Esophagus squamous epithelium (tissue), 5 donors: ENCODE measurements at places on chromosomes 12 and 14.

GRCh38 chr14:29521526-29522137 lies 406.0 kb downstream of the PRKD1 start:
- DNase-seq = no peak

DNA sequence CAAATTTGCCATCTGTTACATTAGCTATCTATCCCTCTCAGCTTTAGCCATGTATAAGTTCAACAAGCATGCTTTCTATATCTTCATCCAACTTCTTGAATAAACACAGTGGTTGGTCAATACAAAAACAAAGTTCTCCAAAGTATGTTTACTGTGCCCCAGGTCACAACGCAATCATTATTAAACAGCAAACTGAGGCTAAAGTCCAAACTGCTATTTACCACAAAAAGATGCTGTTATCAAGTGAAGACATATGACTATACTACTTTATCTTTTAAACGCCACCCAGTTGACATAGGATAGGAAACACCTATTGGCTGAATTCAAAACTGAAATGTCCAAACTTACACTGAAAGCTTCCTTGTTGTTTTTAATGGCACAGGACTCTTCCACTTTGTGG lies 11.7 kb downstream of the ZCCHC8 start:
- no peak for DNase-seq

DNA sequence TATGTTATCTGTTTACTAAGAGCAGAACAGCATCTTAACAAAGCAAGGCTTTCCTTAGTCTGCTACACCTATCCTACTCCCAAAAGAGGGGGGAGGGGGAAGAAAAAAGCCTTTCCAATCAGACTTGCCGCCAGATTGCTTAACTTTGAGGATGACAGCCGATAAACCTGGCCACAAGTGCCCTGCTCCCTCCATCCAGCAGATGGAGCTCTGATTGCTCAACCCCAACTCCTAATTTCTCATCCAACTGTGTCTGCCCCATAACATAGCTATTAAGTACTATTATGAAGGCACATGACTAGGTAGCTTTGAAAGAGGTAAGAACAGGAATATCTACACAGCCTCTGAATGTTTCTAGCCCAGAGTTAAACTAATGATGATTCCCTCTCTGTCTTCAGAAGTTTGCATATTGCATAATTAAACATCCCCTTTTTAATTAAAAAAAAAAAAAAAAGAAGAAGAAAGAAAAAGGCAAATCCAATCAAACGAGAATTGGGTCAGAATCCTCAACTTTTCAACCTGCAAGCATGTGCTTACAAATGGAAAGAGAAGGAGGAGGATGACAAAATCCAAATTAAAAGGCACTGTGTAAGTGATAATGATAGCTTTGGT lies 247.4 kb downstream of the GALC start:
- DNase-seq = no peak

GRCh38 chr14:103385929-103386712 lies 906 bp downstream of the MARK3 start:
- DNase-seq = no peak

GRCh38 chr12:50090391-50090790 lies 5.2 kb downstream of the SMARCD1 start:
- no peak for DNase-seq

DNA sequence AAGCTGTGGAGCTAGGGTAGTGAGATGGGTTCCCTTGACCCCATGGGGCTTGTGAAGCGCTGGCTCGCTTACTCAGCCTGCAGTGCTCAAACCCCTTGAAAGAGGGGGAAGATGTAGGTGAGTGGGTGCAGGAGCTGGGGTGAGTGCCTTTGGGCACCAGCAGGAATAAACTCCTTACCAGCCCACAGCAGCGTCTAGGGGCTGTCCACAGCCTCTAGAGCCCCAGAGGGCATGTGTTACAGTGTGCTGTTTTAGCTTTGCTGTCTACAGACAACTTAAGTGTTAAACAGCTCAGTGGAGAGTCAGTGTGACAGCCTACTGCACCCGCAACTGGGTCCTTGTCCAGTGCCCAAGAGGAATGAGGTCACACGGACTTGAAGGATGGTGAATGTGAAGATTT lies 48.0 kb downstream of the TSPAN8 start:
- DNase-seq = no peak

DNA sequence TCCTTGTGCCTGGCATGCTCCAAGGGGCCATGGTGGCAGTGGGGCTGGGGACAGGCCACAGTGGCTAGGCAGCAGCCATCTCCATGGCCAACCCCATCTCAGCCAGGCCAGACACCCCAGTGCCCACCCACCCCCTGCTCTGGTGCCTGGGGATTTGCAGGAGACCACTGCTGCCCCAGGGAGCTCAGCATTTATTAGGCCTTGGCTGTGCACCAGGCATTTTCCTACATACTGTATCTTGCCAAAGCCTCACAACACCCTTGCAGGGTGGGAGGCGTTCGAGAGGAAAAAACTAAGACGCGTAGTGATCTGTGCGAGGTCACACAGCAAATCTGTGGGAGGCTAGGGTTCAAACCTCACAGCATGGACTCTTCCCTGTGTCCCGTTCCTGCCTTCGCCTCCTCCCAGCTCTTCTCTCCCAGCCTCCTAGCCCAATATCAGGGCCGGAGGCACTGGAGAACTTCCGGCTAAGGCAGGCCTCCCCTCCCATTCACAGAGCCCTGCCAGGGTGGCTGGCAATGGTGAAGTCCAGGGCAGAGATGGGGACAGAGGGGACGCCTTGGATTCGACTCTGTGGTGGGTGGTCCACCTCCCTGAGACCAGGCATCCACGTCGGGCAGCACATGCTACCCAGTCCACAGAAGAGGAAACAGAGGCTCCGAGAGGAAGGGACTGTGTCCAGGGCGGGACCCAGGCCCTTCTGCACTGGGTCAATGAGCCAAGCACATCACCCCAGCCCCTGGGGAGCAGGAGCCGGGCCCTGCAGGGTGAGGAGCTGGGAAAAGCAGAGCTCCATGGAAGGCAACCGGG lies 57.4 kb downstream of the FAM222A start:
- DNase-seq = no peak

DNA sequence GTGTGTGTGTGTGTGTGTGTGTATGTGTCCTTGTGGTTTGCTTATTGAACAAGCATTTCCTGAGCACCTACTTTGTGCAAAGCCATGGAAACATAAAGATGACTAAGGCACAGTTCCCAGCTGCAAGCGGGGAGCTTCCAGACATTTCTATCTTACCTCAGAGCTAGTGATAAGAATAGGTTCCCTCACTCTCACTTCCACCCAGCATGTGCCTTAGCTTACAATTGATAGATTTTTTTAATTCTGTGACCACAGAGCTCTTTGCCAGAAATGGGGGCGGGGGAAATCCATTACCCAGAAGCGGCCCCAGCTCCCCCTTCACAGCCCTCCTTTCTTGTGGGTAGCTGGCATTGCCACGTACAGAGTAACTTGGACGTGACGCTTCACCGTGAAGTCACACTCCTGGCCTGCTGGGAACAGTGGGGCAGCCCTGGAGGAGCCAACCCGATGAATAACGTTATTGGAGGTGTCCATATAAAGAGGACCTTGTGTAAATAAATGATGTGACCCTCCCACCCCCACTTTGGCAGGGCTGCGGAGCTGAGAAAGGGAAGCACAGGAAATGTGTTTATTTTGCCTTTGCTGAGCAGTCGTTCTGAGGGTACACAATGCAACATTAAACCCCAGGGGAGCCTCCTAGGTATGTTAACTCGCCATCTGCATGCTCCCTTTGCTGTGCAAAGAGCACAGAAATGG lies 238.9 kb downstream of the CHST11 start:
- no peak for DNase-seq

GRCh38 chr12:123681605-123682004 lies 10.7 kb downstream of the TCTN2 start:
- DNase-seq = no peak

DNA sequence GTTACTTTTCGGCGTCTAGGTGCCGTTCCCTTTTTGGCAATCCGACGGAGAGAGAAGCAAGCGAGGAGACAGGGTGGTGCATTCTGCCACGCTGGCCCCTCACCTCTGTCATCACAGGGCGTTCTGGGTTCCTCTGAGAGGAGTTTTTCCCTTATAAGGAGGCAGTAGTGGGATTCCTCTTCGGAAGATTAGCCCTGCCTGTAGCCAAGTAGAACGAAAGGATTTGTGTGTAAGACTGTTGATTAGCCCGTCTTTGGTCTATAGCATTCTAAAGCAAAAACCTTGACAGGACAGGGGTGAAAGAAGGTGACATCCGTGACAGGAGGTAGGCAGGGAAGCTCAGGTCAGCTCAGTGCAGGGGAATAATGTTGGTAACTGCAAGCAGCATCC lies 9.1 kb upstream of the NEMF start:
- DNase-seq = no peak

DNA sequence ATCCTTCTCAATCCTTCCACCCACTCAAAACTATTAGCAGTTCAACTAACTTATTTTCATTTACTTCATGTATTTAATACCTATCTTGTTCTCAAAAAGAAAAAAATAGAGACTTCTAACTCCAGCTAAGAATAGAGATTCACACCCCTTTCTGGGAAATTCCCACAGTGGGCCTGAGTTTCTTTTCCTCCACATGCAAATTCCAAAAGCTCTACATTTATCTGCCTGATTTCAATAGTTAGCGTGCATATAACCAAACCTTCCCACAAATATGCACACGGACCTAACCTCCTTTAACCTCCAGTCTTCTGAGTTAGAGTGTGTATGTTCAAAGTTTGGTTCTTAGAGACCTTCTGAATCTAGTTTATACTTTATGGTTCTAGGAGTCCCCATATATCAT lies 62.5 kb downstream of the GRIN2B start:
- DNase-seq = no peak

GRCh38 chr14:23183479-23183878 lies at the start of gene SLC7A8:
SLC7A8 (minus strand) TSS chr14:23183660; CDS start chr14:23182914, 746 bp downstream.
- DNase-seq = no peak

DNA sequence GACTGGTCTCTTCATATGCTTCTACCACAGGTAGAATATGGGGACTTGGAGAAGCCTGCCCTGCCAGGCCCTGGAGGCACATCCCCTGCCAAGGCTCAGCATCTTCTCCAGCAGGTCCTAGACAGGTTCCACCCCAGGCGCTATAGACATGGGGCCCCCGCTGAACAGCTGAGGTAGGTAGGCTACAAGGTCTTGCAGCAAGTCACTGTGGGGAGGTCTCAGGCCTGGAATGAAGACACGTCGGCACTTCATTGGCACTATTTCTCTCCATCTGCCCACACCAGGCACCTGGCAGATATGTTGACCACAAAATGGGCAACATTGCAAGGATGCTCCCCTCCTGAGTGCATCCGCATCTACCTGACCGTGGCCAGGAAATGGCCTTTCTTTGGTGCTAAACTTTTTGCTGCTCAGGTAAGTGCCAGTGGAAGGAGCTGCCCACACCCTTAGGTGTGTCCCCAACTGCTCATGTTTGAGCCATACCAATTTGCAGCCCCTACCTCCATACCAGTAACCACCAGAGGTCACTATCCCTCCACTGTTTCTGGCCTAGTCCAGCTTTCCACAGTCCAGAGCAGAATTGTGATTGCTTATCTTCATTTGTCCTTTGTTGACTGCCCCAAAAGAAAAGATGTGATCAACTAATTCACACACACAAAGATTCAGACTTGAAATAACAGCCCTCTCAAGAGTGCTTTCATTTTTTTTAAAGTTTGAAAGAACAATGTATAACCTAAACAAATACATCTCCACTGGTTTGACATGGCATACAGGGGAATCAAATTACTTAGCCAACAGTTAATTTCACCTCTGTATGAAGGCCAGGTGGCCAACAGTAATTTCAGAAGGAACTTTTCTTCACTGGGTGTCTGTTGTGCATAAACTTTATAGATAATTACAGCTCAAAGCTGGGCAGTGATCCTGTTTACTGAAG lies 16.1 kb downstream of the PIGH start:
- DNase-seq = no peak

DNA sequence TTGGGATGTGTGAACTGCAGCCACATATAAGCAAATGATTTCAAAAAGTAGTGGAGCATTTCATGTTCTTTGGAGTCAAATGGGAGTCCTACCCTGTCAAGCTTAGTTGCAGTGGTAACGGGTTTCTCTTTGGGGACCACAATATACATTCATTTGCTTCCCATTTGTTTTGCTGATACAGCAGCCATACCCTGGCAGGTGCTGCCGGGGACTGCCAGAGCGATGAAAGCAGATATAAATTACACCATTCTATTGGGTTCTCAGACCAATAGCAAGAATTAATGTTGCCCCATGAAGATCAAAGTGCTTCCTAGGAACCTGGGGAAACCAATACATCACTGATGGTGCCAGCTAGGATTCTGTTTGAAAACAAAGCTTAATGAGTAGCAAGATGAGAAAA lies 1621.5 kb upstream of the FLRT2 start:
- DNase-seq = no peak

GRCh38 chr14:79986251-79986650 lies 225.1 kb downstream of the DIO2 start:
- no peak for DNase-seq

GRCh38 chr14:53570411-53571387 lies 385.9 kb downstream of the BMP4 start:
- no peak for DNase-seq

GRCh38 chr12:108783446-108783845 lies 52.1 kb upstream of the CORO1C start:
- DNase-seq = no peak

- DNase-seq = no peak
Measured at GRCh38 chr14:100165376-100165775, 5.9 kb upstream of the DEGS2 start.

DNA sequence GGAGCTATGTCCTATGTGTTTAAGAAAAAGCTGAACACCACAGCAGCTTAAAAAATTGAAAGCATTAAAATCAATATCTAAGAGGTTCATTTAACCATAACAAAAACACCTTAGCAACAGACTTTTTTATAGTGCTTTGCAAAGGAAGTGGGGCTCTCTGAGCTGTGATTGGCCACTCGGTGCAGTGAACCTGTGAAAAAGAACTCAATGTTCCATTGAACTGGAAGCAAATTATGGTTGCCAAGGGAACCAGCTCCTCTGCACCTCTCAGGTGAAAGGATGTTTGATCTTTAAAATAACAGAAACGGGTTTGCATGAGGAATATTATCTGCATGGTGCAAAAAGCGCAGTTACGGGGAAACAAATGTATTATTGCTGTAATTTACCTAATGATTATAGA lies 149.4 kb downstream of the SNAPC1 start:
- DNase-seq = no peak

- DNase-seq = no peak
Measured at GRCh38 chr12:91818227-91819131, 327.2 kb downstream of the BTG1 start.

- DNase-seq = no peak
Measured at GRCh38 chr12:127771546-127771945, 495.4 kb upstream of the TMEM132C start.

DNA sequence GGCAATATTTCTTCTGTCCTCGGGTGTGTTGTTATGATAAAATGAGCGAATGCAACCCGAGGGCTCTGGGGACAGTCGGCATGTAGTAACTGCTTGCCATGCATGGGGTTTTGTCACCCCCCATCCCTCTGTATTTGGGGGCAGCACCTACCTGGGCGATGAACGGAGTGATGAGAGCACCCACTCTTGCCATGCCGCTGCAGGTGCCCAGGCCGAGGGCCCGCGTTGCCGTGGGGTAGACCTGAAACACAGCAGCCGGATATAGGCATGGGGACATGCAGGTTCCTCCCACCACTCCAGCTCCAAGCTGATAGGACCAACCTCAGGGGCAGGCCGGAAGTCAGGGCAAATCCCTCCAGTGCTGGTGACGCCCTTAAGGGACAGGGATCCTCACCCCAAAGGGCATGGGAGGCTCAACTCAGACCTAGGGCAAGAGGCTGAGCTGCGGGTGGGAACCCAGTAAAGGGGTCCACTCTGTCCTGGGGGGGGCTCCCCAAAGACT lies 35.8 kb downstream of the DAO start:
- DNase-seq = no peak
